EL (cell line): ENCODE measurements at places on chromosomes 4 and X.

GRCh38 chr4:168501407-168501806 is 4.6 kb downstream of the PALLD start:
- no peak for DNase-seq

GRCh38 chr4:23706972-23707651 is 182.7 kb downstream of the PPARGC1A start:
- no peak for DNase-seq

DNA sequence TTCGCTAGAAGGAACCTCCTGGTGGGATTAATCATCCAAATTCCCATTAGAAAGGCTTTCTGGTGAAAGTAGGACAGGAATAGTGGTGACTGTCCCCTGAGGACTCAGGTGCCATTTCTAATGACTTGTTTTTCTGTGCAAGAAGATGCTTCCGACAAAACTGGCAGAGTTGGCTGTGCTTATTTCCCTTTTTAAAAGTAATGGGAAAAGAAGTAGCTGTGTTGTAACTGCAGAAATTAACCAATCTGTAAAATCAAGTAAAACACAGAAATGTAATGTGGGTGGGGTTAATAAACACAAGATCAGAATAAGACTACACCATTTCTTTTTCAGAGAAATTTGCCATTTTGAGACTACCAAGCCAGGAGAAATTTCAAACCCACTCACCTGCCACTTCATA is 55.0 kb upstream of the FAM9B start:
- DNase-seq: no peak

DNA sequence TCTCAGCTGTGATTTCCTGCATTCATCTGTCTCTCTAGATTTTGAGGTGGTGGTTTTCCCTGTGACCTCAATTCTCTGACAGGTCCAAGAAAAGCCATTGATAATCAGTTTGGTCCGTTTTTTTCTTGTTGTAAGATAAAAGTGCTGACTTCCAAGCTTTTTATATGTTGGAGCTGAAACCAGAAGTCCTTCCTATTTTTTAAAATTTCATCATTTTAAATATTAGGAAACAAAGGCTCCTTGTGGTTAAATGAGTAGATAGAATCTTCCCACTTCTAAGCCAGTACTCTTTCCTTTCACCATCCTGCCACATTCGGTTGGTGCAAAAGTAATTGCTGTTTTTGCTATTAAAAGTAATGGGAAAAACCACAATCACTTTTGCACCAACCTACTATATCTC is 18.3 kb downstream of the RNF175 start:
- no peak for DNase-seq
